ENCODE measurements at places on chromosomes 16 and 17.

DNA sequence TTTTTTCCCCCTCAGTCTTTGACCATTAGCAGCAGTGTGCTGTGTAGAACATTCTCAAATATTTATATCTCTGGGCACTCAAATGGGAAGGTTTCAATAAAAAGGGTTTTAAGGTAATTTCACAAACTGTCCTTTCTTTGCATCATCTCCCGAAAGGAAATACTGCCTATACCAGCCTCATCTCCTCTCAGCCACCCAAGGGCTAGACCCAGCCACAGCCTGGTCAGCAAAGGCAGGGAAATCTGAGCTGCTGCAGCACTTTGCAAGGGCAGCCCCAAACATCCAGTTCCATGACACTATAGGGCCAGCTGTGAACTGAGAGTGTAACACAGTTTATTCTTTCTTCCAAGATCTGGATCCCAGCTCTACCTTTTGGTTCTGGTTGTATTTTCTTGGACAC lies 28.9 kb downstream of the TMEM11 start:
- DNase-seq: no peak

- DNase-seq: no peak
Observed at GRCh38 chr17:4711661-4712181, 1.3 kb downstream of the ARRB2 start.

DNA sequence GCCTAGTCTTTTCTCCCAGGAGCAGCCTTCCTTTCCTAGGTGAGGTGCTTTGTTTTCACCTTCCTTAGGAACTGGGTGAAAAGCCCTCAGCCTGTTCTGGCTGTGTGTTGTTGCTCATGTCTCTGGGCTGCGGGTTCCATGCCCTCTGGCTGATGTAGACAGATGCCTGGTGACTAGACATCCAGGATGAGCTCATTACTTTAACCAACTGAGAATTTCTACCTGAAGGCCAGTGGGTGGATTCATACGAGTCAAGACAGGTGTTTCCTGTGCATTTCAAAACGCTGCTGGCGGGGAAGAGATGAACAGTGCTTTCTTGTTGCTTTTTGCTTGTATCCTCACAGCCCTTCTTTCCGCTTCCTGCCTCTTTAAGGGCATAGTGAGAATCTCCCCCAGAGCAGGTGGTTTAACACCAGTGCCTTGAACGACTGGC lies 22.3 kb downstream of the SAP30BP start:
- DNase-seq: no peak

DNA sequence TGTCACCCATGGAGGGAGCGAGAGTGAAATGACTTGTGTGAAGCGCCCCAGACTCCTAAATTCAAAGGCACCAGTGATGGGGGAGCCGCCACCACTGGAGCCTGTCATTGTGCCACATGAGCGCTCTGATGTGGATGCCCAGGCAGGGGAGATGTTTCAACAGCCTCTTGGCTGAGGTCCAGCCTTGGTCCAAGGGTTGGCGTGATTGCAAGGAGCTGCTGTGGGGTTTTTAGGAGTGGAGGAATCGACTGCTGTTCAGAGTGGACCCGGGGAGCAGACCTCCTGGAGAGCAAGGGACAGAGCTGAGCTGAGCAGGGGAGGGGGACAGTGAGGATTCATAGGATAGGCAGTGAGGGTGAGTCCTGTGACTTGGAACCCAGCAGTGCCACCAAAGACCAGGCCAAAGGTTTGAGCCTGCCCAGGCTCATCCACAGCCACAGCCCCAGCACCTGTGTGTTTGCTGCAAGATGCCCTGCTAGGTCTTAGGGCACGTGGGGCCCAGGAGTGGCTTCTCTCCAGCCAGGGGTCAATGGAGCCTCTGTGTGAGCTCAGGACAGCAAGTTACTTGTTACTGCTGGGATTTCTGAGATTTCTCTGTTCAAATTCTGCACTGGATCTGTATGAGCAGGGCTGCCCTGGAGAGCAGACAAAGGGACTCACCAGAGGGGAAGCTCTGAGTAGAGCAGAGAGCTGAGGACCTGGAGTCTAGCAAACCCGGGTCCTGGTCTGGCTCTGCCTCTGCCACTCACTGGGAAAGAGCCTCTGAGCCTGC lies 20.3 kb downstream of the RHBDL3 start:
- no peak for DNase-seq

All from GM04504 (cell line).